Stimulated activated CD4-positive, alpha-beta T cell treated with anti-CD3 and anti-CD28 coated beads, TNF-alpha, amount 100 ng/mL, for 48 hours (primary cell): ENCODE measurements at places on chromosomes 2 and 18.

DNA sequence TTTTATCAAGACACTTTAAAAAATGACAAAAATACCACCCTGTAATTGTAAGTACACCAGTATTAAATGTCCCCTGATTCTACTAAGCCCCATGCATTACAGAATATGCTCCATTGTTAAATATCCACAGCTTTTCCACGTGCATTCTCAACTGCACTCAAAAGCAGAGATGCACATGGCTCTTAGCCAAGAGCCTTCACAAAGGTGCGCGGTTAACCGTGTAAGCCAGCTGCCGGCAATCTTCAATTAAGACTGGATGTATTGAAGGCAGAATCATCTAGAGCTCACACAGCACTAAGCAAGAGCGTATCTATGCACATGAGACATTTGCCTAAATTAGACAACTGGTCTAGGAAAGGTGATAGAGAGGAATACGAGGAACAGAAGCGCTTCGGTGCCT is 278.3 kb downstream of the NAPG start:
- no peak for DNase-seq

DNA sequence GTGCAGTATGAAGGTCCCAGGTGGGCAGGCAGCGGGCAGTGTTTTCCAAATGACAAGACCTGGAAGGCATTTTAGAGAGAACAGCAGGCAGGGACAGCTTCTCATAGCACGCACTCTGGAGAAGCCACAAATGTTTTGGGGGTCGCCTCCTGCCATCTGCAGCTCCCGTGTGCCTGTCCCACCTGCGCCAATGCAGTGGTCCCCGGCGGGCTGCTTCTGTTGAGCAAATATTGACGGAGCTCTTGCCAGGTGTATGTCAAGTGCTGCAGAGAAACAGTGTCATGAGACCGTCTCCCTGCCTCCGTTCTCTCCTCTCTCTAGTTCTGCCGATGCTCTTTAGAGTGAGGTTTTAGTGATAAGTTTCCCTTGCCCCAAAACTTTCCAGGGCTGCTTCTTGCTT is 174.8 kb downstream of the LDLRAD4 start:
- no peak for DNase-seq

GRCh38 chr2:216349366-216349765 is 22.9 kb downstream of the MARCHF4 start:
- no peak for DNase-seq

GRCh38 chr2:44952806-44953498 is 11.4 kb downstream of the SIX3 start:
- no peak for DNase-seq

GRCh38 chr18:495452-495851 is 5.0 kb downstream of the COLEC12 start:
- DNase-seq: no peak

DNA sequence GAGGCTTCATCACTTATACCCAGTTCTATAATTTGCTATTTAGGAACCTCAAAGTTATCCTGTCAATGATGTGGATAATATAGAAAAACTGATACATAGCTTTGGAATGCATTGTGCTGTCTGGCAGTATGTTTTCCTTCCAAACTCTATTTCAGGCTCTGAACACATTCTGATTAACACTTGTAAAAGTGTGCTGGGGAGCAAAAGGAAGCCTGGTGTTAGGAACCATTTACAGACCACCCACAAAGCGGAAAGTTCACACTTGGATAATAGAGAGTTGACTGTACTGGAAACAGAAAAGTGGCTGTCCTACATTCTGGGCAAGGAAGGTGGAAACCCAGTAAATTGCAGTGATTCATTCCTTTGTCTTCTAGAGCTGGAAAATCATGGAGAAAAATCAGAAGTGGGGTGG is 114.5 kb upstream of the ZFP36L2 start:
- DNase-seq: no peak

DNA sequence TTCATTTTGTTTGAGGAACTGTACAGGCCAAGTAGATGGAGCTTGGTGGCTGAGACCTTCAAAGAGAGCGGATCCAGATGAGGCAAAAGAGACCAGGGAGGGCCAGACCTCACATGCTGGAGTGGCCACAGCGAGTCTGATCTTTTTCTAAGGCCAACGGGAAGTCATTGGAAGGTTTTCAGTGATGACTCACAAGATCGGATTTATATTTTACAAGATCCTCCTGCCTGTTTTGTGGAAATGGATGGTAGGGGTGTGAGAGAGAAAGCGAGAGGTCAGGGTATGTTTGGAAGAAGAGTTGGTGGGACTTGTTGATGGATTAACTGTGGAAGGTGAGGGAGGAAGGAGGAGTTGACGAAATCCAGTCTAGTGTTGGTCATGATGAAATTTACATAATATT is 44.6 kb upstream of the TUBA3D start:
- no peak for DNase-seq

- no peak for DNase-seq
Observed at GRCh38 chr18:37400802-37401201, 164.8 kb downstream of the CELF4 start.

DNA sequence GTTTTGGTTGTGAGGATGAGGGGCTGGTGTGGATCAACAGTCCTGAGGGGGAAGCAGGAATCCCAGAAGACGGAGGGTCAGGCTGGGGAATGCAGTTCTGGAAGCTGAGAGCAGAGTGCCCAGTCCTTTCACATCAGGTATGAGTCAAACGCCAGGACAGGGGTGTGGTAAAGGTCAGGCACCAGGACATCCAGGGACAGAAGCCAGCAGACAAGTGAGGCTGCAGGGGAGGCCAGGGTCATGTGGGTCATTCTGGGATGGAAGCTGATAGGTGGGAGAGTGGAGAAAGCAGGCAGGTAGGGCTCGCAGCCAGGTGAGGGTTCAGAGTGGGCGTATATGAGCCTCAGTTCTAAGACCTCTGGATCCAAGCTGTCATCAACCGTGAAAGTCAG is 12.8 kb upstream of the GNLY start:
- DNase-seq: no peak

GRCh38 chr2:215900203-215900611 is 113.1 kb downstream of the MREG start:
- DNase-seq: no peak

- DNase-seq: no peak
Observed at GRCh38 chr2:24680196-24680595, 113.0 kb downstream of the PTRHD1 start.

- no peak for DNase-seq
Observed at GRCh38 chr2:168245074-168245825, 2.1 kb downstream of the STK39 start.

DNA sequence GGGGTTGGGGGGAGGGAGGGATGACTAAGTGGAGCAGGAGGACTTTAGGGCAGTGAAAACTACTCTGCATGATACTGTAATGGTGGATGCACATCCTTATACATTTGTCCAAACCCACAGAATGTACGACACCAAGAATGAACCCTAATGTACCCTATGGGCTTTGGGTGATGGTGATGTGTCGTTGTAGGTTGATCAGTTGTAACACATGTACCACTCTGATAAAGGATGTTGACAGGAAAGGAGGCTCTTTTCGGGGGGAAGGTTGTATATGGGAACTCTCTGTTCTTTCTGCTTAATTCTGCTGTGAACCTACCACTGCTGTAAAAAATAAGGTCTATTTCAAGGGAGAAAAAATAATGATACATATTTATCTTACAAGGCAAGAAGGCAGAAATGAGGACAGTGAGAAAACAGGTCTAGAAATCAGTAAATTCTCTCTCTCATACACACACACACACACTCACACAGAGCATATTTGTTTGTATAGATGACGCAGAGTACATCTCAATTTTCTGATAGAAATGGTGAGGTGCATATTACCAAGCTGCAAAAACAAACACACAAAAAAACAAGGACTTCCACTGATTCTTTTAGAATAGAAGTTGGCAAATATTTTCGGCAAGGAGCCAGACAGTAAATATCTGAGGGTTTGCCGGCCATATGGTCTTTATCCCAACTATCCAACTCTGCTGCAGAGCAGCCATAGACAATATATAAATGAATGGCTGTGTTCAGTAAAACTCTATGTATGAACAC is 20.2 kb downstream of the FAM124B start:
- DNase-seq: no peak
